ENCODE measurements at places on chromosomes 5 and 9.

DNA sequence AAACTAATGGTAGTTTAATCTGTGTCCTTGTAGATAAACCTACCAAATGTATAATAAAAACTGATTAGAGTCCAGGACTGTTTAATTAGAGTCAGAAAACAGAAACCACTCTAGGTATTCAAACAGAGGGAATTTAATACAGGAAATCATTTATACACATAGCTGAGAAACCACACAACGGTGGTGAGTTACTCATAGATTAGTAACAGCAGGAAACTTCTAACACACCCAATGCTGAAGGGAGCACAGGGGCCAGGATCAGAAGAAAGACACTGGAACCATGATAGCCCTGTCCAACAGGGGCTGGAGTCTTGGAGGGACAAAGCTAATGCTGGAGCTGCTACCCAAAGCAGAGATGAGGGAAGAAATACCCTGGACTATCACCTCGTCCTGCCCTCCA lies 321.0 kb downstream of the ACTL7B start:
- no peak for DNase-seq

GRCh38 chr5:130708754-130709153 lies 456.3 kb downstream of the HINT1 start:
- no peak for DNase-seq

DNA sequence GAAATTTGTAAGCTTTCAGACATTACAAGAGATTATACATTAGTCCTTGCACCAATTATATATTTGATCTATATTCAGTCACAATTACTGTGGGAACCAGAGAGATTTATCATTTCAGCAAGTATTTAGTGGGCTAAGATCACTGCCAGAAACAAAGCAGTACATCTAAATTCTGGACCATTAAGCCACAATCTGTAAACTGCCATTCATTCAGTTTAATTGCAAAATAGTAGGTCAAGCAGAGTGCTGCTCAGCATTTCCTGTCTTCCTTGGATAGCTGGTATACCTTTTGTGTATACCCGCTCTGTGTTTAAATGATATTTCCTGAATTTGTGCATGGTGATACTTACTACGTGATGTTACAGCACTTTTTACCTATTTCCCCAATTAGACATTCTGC lies 42.6 kb downstream of the CDH10 start:
- DNase-seq, result no peak

GRCh38 chr5:143284521-143284920 lies 119.0 kb downstream of the NR3C1 start:
- DNase-seq, result no peak

GRCh38 chr5:108356286-108356685 lies 25.6 kb downstream of the FBXL17 start:
- no peak for DNase-seq

GRCh38 chr5:112125903-112126302 lies 293.2 kb downstream of the EPB41L4A start:
- DNase-seq, result no peak

DNA sequence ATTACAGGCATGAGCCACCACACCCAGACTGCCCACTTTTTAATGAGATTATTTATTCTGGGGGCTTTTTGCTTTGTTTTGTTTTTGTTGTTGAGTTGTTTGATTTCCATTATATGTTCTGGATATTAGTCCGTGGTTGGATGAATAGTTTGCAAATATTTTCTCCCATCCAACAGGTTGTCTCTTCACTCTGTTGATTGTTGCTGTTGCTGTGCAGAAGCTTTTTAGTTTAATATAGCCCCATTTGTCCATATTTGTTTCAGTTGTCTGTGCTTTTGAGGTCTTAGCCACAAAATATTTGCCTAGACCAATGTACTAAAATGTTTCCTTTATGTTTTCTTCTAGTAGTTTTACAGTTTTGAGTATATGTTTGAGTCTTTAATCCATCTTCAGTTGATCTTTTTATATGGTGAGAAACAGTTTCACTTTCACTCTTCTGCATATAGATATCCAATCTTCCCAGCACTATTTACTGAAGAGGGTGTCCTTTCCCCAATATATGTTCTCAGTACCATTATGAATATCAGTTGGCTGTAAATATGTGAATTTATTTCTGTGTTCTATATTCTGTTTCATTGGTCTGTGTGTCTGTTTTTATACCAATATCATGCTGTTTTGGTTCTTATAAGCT lies 30.2 kb upstream of the TBCA start:
- no peak for DNase-seq

- no peak for DNase-seq
Measured at GRCh38 chr9:72383978-72384709, 19.1 kb upstream of the ZFAND5 start.

- DNase-seq, result no peak
Measured at GRCh38 chr5:161096581-161096980, 244.6 kb upstream of the ATP10B start.

DNA sequence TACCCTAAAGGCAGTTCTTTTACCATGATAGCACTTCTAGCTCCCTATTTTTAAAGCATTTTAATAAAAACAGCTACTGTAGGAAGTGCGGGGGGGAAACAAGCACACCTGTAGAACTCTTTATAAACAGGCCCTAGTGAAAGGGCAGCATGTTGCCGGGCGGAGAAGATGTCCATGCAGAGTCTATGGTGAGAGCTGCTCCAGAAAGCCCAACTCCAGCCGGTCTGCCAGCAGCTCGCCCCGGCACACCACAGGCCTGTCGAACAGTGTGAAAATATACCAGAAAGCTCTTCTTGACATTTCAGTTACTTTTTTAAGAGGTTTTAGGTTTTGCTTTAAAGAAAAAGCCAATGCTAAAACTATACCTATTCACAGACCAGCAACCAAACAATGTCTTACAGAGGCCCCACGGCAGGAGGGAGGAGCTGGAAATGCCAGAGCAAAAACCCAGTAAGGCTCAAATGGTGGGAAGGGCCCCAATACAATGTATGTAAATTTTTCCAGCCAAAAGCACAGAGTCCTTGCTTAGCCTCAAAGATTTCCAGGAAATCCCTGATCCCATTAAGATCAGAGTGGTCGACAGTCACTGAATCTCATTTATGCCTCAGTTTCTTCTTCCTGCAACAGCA lies 121.2 kb downstream of the SAXO1 start:
- DNase-seq, result no peak

GRCh38 chr5:50738864-50739263 lies 72.4 kb downstream of the PARP8 start:
- DNase-seq, result no peak

DNA sequence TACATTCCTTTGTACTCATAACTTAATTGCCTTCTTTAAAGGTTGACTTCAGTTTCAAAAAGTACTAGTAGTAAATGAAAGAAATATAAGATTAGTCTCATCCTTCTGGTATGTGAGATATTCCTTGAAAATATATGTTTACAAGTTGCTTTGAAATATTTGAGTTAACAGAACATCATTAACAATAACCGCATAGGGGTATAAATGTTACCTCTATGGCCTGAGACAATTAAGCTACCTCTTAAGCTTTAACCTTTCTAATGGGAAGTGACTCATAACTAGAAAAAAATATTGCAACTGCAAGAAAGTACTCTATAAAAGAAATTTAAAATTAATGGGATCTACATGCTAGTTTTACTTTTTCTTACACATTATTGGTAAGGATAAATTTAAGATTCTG lies 399.0 kb downstream of the CDH10 start:
- DNase-seq, result no peak

GRCh38 chr9:120948824-120949223 lies 22.2 kb upstream of the TRAF1 start:
- DNase-seq, result no peak

DNA sequence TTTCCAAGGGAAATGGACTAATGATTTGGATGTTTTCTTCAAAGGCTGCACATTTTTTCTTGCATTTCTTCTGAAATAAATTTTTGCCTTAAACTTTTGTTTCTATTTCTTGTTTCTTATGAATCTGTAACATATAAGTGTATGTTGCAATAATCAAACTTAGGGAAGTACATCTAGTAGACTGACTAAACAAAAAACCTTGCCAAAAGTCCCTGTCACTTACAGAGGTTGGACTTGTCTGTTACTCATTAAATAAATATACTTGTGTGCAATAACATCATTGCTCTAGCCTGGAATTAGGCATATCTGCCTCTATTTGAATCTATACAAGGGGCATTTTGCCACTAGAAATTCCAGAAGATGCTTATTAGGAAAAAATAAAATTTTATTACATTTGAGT lies 56.6 kb downstream of the C6 start:
- DNase-seq, result no peak

DNA sequence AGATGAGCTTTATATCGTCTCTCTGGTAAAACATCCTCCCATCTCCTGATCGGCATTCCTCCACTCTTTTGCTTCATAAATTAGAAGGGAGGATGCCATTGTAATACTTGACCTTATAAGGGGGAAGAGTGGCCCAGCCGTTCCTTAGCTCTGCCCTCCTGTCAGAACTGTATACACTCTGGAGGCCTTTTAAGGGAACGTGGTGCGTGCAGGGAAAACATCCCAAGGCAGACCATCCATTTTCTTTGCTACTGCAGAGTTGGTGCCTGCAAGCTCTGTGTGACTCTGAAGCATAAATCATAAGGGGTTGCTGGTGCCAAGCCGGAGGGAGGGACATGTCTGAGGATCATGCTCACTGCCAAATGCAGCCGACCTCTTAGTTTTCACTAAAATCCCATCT lies 90.4 kb downstream of the PGM5 start:
- DNase-seq, result no peak

DNA sequence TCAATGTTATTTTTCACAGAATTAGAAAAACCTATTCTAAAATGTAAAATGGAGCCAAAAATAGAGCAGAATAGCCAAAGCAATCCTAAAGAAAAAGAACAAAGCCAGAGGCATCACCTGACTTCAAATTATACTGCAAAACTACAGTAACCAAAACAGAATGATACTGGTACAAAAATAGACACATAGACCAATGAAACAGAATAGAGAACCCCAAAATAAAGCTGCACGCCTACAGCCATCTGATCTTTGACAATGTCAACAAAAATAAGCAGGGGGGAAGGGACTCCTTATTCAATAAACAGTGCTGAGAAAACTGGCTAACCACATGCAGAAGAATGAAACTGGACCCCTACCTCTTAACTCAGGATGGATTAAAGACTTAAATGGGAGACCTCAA lies 65.8 kb upstream of the PDE4D start:
- DNase-seq, result no peak
